ENCODE measurements at places on chromosomes 16 and 17.
A peak's percentile ranks its signal among the peaks of the same experiment; 100 is the strongest.

- DNase-seq = no peak
Measured at GRCh38 chr17:51493206-51493605, 232.9 kb downstream of the UTP18 start.

GRCh38 chr16:21218153-21218552, 6.8 kb upstream of the ZP2 start:
- DNase-seq = no peak

DNA sequence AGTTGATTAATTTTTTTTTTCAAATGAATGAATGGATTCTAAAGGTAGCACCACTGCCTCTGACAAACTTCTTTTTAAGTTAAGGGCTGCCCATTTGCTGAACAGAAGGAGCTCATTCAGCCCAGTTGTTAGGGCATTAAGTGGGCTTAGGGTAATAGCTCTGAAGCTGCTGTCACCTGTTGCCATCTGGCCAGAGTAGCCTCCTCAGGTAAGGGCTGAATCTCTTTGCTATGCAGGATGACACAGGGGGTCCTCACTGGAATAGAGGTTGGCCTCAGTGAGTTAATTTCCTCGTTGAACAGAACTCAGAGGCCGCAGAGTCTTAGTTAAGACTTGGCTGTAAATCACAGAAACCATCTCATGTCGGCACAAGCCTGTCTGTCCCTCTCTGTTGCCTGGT, 232.8 kb downstream of the CCDC182 start:
- no peak for DNase-seq

DNA sequence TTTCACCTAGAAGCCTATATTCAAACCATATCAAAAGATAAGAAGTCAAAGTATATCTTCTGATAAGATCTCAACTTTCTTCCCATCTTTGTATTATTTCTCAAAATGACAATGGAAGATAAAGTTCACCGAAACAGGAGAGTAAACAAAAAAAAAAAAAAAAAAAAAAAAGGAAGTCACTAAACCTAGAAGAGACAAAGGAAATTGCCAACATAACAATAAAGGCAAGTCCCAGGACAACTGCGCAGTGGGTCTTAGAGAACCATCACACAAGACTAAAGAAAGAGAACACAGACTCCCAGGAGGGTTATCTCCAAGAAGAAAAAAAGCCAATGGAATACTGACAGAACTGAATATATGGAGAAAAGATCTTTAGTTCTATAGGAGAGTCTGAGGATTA, 65.7 kb downstream of the SMURF2 start:
- no peak for DNase-seq

DNA sequence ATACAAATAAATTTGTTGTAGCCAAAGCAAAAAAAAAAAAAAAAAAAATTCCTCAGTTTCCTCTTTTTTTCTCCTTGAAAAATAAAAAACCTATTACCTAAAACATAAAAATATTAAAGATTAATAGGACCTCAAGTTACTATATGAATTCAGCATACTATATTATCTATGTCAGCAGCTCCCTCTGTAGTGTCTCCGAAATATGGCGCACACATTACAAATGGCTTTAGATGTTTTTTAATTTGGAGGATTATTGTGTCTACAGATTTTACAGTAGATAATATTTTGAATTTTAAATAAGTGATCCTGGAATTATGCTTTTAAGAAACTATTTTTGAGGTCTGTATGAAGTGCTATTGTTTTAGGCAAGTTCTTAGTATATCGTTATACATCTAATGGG, 94.4 kb downstream of the NLK start:
- no peak for DNase-seq

DNA sequence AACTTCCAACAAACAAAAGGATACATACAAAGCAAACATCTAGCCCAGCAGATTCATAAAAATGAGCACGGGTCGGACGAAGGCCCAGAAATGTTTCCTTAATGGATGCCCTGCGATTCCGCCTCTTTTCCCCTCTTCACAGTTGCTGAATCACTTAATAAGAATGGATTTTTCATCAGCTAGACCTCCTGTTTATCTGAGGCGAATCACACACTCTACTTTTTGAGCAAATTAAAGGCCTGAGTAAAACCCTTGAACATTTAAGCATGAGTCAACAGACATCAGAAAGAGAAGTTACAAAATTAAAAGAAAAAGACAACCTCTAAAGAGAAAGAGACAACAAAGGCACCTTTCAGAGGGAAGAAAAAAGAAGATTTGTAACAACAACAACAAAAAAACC, 44.7 kb downstream of the HS3ST3A1 start:
- DNase-seq = no peak

GRCh38 chr16:71568551-71568950, 8.3 kb downstream of the TAT start:
- DNase-seq = no peak

DNA sequence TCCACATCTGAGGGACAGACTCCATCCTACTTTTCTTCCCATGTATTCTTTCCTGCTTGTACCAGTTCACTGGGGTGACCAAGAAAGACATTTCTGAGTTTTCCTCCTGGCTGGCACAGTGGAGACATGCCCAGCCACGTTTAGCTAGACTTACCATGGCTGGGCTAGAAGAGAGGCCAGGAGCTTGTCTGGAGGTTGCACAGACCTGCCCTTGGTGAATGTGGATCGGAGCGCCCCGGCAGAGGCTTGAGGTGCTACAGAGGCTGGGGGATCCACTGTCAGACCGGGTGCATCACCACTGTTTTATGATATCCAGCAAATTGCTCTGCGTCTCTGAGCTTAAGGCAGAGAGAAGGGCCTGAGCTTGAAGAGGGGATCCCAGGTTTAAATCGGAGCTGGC, 3.5 kb downstream of the IL4R start:
- no peak for DNase-seq

GRCh38 chr17:34553907-34554306, 25.5 kb upstream of the TMEM132E start:
- DNase-seq = no peak

- DNase-seq = no peak
Measured at GRCh38 chr16:15487336-15488284, 53.2 kb downstream of the BMERB1 start.

GRCh38 chr17:6910987-6911603, 79.6 kb upstream of the TEKT1 start:
- peak; percentile 51 for DNase-seq

DNA sequence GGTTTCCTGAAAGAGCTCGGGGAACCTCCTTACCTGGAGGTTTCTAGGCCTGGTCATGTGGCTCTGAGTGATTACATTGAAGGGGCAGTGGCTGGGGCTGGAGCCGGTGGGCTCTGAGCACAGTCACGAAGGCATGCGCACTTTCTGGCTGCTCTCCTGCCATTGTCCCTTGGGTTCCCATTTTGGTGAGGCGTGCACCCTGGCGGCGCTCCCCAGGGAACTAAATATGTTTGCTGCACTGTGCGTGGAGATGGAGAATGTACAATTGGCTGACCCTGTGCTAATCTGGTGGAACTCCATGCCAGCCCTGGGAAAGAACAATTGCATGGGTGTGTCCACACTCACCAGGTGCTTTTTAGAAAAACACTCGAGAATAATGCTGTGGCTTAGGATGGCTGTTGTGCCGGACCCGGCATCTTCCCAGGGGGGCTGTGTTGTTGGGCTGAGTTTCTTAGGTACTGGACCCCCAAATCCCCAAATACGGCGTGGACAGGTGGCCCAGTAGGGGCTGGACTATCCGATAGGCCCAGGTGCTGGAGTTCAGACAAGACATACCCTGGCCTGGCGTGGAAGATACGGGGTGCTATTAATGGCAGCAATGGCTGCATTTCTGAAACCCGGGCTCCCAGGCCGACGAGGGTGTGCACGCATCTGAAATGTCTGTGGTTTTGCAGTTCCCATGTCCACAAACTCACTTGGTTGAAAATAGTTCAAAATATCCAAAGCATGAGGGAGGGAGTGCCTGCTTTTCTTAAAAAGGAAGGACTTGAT, 230.5 kb downstream of the SEC14L1 start:
- DNase-seq = no peak

- DNase-seq = no peak
Measured at GRCh38 chr17:62854098-62854680, 46.1 kb upstream of the MARCHF10 start.

- DNase-seq = no peak
Measured at GRCh38 chr16:83674931-83675535, 132.7 kb upstream of the HSBP1 start.

- no peak for DNase-seq
Measured at GRCh38 chr16:55822280-55822810, 10.6 kb downstream of the CES1 start.

DNA sequence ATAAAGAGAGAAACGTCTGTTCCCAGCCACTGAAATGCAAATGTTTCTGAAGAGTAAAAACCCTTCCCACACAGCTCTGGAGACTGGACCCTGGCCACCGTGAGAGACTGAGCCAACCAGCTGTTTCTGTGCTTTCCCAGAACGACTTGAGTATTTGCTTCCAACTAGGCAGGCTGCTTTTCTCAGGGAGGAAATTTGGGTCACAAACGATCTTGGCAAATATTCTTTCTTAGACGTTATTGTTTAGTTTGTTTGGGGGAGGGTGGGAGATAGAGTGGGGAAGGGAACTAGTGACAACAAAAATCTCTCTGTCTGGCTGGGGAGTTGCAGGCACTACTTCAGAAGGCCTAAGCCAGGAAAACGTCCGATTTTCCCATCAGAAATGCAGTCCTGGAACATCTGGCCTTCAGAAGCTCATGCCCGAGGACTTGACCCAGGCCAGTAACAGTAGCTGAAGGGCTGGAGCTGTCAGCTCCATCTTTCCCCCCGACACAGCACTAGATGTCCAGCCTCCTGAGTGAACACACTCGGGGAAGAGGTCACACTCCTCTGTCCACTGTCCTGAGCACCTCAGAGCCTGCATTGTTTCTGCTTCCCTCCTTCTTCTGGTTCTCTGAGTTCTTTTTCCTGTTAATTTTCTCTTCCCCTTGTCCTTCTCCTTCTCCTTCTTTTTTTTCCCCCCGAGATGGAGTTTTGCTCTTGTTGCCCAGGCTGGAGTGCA, 4.0 kb downstream of the CCDC92B start:
- DNase-seq = no peak
